ENCODE measurements at places on chromosomes 16 and 17. TPM values are rescaled to one million over a fixed set of nuclear protein-coding genes. Genes with fewer than 3 reads are reported as not detected.

NXN gene
- 64.4 TPM for total RNA-seq

CASKIN1 gene
- total RNA-seq: under 0.01 TPM

- DNase-seq: peak; percentile 42
Measured at GRCh38 chr16:89565506-89566372, 5.3 kb downstream of the RPL13 start.

- DNase-seq: peak; percentile 98
Measured at GRCh38 chr16:80197741-80198201, 343.0 kb upstream of the DYNLRB2 start.

GRCh38 chr16:10093576-10093975, 88.7 kb downstream of the GRIN2A start:
- DNase-seq: no peak

Data from bronchial epithelial cell (primary cell).